ENCODE measurements at places on chromosomes 12 and 14.

GRCh38 chr12:2559931-2560330 lies 234.8 kb upstream of the FKBP4 start:
- no peak for DNase-seq

- DNase-seq = peak; percentile 25
Measured at GRCh38 chr14:21068521-21069387, 1.4 kb upstream of the ARHGEF40 start.

GRCh38 chr12:95763809-95764253 lies 26.7 kb downstream of the NTN4 start:
- no peak for DNase-seq

GRCh38 chr14:73003681-73004080 lies 23.2 kb downstream of the ZFYVE1 start:
- no peak for DNase-seq

DNA sequence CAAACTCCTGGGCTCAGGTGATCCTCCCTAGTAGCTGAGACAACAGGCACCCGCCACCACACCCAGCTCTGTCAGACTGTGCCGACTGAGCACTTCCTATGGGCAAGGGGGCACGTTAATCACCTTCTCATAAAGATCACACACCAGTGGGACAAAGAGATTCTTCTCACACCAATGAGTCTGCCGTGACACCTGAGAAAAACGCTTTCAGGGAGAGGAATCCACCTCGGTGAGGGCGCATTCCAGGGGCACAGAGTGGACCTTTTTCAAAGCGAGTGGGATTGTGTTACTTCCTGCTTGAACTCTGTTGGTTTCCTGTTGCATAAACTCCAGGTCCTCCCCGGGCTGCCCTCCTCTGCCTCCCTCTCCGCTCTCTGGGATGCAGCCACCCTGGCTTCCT lies 17.5 kb upstream of the SCARB1 start:
- no peak for DNase-seq

GRCh38 chr12:66837311-66837627 lies 158.4 kb upstream of the GRIP1 start:
- DNase-seq = no peak

- no peak for DNase-seq
Measured at GRCh38 chr14:101202627-101203404, 299.3 kb upstream of the RTL1 start.

DNA sequence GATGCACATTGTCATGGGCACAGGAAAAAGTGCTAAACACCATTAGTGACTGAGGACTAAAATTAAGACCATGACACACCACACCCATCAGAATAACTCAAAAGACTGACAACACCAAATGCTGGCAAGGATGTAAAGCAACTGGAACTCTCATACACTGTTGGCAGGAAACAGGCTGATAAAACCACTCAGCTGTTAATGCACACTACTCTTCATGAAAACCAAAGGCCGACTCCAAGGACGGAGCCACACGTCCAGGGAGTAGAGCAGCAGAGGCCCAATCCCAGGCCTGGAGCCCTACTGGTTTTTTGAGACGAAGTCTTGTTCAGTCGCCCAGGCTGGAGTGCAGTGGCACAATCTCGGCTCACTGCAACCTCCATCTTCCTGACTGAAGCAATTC lies 6.4 kb downstream of the RAD52 start:
- no peak for DNase-seq

- DNase-seq = no peak
Measured at GRCh38 chr12:133201888-133202287, 20.6 kb downstream of the ZNF268 start.

GRCh38 chr12:3103806-3104205 lies 26.6 kb downstream of the TSPAN9 start:
- DNase-seq = no peak

DNA sequence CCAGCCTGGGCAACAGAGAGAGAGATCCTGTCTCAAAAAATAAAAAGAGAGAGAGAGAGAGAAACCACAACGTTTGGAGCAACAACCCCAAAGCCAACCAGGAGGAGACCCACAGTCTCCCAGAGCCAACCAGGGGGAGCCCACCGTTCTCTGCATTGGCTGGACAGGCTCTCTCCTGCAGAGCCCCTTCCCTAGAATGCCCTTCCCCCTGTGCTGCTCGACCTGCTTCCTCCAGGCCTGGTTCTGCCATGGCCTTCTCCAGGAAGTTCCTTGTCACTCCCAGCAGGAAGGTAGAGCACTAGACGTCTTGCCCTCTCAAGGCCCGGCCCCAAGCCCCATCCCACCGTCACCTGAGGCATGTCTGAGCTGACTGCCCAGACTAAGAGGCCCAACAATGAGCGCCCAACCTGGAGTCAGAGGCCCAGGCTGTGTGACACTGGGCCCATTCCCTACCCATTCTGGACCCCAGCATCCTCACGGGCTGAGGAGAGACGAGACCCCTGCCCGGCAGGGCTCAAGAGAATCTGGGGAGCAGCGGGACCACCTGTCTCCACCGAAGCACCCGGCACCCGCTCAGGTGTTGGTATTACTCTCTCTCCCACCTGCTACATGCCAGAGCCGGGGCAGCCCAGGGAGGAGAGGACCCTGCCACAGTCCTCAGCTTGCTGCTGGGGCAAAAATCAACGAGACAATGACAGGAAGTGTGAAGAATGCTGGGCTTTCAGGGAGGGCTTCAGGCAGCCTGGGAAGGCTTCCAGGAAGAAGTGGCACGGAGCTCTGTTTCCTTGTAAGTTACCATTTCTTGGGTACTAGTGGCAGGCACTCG lies 61.2 kb downstream of the DIO3 start:
- DNase-seq = no peak

DNA sequence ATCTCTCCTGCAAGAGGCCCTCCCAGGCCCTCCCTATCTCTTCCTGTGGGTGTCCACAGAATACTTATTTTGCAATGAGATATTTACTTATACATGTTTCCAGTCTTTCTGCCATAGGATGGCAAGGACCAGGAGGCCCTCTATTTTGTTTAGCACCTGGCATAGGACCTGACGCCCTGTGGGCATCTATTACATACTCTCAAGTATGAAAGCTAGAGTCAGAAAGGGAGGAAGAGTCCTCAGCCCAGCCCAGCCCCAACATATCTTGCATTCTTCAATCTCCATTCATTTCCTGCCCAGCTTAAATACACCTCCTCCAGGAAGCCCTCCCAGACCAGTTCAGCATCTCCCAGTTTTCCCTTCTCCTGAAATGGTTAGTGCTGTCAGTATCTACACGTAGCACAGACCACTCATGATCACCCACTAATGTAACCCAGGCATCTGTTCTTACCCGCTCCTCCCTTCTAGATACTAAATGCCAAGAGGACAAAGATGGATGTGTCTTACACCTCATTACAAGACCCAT lies 7.4 kb downstream of the FOXN4 start:
- DNase-seq = no peak

DNA sequence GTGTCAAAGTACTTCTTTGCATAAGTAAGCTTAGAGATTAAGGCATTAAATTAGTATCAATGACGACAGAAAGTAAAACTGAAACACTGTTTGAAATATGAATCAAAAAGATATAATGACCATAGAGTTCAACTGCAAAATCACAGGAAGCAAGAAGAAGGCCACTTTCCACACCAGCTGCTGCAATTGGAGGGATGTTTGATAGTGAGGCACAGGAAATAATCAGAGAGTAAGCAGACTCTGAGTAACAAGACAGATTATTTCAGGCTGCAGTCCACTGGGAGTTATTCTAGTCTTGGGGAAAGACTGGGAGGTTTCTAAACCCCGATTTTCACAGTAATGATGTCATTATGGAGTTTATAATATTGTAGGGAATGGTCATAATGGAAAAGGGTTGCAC lies 12.9 kb downstream of the MDGA2 start:
- no peak for DNase-seq

GRCh38 chr14:101808894-101809670 lies 47.6 kb downstream of the PPP2R5C start:
- no peak for DNase-seq

- DNase-seq = peak; percentile 55
Measured at GRCh38 chr14:21924479-21924878, 250.9 kb upstream of the OR4E1 start.

DNA sequence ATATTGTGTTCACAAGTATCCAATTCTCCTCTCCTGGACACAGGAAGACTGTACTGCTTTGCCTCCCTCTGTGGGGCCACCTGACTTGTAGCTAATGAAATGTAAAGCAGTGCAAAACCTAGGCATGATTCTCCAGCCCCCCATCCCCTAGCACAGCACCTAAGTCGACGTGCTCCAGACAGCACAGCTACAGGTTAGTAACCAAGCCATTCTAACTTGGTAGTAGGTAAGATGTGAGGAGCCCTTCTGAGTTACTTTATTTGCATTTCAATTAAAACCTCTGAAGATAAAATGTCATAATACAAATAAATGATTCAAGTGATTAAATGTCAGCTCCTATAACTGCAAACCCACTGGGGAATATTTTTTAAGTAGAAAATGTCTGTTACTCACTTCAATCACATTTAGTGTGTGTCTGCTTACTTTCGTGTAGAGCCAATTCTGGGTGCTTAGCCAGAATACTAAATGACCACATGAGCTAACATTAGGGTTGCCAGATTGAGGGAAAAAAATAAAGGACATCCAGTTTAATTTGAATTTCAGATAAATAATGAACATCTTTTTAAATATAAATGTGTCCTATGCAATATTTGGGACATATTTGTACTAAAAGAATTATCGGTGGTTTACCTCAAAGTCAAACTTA lies 64.8 kb upstream of the HIF1A start:
- DNase-seq = no peak

- no peak for DNase-seq
Measured at GRCh38 chr12:68789144-68789878, 18.7 kb upstream of the MDM2 start.

GRCh38 chr14:93708311-93708734 lies 80.0 kb downstream of the PRIMA1 start:
- DNase-seq = no peak

- no peak for DNase-seq
Measured at GRCh38 chr14:60222820-60223219, 26.2 kb upstream of the PPM1A start.

DNA sequence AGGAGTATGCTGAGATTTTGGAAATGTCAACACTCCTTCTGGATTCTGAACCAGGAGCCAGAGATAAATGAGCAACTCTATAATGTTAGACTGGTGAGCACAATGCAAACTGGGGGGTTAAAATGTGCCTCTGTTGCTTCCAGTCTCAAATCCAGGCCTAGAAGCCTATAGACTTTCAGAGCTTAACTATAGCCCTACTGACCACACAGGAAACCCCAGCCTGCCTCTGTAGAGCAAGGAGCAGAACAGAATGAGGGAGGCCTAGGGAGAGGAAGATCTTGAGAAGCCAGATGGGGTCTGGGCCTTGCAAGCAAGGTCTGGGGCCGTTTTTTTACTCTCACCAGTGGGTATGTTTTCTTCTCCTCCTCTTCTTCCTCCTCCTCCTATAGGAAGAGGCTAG lies 225.4 kb upstream of the KITLG start:
- DNase-seq = no peak

DNA sequence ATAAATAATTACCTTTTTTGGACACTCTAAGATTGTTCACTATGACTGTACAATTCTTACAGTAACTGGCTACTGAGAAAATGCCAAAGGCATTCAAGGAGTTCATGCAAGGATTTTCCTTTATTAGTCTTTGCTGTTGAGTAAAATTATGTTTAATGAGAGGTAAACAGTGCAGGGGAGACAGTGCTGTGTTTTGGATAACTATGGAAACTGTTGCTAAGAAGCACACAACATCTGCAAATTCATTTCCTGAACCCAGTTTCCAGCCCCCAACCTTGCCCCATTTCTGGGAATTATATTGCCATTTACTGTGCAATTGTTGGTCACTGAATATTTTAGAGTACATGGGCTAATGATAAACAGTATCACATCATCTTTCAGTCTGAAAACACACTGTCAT lies 1005.8 kb downstream of the TRHDE start:
- no peak for DNase-seq

- no peak for DNase-seq
Measured at GRCh38 chr12:113260127-113260526, 38.9 kb downstream of the TPCN1 start.

DNA sequence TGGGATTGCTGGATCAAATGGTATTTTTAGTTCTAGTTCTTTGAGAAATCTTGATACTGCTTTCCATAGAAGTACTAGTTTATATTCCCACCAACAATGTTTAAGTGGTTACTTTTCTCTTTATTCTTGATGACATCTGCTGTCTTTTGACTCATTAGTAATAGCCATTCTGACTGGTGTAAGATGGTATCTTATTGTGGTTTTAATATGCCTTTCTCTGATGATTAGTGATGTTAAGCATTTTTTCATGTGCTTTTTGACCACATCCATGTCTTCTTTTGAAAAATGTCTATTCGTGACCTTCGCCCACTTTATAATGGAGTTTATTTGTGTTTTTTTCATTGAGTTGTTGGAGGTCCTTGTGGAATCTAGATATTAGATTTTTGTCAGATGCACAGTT lies 865.7 kb downstream of the SLC6A15 start:
- DNase-seq = no peak

DNA sequence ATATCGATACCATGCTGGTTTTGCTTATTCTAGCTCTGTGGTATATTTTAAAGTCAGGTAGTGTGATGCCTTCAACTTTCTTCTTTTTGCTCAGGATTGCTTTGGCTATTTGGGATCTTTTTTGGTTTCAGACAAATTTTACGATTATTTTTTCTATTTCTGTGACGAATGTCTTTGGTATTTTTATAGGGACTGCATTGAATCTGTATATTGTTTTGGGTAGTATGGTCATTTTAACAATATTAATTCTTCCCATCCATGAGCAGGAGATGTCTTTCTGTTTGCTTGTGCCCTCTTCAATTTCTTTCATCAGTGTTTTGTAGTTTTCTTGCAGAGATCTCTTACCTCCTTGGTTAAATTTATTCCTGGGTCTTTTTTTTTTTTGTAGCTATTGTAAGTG lies 10.8 kb upstream of the SLC4A8 start:
- no peak for DNase-seq

- no peak for DNase-seq
Measured at GRCh38 chr14:22512106-22512814, 76.8 kb downstream of the DAD1 start.

DNA sequence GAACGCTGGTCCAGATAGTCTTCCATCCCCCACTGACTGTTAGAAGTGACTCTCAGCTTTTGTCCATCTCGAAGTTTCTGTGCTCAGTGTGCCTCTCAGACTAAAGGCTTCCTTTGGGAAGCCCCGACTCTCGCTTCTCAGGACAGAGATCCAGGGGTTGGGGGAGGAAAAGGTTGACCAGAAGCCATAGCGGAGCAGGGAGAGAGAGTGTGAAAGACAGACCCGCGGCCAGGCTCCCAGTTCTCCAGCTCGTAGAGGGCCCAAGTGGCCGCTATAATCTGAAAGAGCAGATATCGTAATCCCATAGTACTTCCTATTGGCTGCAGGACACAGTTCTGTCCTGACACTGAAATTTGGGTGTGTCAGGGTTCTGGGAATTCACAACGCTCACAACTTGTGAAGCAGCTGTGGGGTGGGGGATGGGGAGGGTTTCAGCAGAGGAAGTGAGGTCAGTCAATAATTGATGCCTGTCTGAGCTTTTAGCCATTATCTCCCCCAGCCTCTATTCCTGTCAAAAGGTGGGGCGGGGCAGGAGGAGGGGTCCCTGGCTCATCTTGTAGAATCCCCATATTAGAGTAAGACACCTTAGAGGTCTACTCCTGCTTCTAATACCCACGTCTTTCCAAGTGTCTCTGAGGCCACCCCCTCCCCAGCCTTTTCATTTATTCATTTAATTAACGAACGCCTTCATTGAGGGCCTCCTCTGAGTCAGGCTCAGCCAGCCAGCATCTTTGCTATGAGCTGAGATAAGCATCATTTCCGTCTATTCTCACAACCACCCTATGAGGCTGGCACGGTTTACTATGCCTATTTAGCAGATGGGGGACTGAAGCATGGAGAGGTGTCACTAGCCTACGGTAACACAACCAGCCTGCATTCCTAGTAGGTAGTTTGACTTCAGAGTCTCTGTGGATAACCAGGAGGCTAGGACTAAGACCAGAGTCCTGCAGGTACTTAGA lies 1.6 kb upstream of the ACVRL1 start:
- no peak for DNase-seq

All from CD4-positive, alpha-beta T cell (primary cell).